ENCODE measurements at places on chromosomes 6 and 20.

DNA sequence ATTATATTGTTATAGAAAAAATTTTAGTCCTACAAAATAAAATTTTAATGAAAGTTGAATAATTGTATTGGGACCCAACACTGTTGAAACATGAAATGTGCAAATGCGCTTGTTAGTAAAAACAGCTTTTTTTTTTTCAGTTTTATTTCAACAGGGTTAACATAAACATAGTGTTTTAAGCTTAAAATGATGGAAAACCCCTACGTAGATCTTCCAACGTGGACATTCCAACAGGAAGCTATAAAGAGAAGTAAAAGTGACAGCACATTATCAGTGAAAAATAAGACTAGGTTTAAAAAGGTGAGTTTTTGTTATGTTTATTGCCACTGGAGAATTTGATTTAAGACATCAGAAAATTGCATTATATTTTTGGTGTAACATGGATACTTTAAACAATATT is 6.5 kb upstream of the GPR31 start:
- no peak for DNase-seq

GRCh38 chr6:35362200-35362599 is 19.8 kb downstream of the PPARD start:
- no peak for DNase-seq

GRCh38 chr6:126631363-126631762 is 291.4 kb downstream of the CENPW start:
- DNase-seq = no peak

DNA sequence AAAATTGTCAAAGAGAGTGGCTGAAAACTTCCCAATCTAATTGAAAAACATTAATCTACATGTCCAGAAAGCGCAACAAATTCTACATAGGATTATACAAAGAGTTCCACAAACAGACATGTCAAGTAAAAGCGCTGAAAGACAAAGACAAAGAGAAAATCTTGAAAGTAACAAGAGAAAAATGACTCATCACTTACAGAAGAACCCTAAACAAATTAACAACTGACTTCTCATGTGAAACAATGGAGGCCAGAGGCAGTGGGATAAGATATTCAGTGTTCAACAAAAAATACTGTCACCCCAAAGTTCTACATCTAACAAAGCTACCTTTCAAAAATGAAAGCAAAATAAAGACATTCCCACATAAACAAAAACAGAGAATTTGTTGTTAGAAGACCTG is 2.0 kb upstream of the POM121L2 start:
- DNase-seq = no peak

GRCh38 chr6:62808565-62809293 is 402.5 kb upstream of the FKBP1C start:
- DNase-seq = no peak

DNA sequence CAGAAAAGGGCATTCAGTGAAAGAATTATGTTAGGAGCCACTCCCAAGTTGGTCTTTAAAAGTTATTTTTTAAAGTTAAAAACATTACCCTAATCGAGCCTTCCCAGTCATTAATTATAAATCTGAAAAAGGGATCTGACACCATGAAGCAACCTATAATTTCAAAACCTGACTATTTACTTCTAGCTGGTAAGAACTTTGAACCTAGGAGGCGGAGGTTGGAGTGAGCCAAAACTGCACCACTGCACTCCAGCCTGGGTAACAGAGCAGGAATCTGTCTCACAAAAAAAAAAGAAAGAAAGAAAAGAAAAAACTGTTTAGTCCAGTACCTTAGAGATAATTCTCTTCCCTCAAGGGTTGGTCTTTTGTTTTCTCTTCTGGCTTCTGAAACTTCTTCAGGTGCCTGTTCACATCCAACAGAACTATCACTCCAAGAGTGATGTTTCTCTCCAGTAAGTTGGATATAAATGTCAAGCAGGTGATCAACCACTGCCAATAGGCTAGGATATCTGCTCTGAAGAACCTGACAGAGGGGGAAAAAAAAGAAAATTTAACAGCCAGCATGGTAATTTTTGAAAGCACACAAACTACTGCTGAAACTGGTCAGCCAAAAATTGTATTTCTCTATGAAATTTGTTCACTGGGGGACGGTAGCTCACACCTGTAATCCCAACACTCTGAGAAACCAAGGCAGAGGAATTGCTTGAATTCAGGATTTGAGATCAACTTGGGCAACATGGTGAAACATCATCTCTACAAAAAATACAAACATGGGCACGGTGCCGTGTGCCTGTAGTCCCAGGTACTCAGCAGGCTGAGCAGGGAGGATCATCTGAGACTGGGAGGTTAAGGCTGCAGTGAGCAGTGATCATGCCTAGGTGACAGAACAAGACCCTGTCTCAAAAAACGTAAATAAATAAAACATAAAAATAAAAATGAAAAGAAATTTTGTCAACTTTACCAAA is 38.2 kb downstream of the MDN1 start:
- DNase-seq = no peak

- no peak for DNase-seq
Measured at GRCh38 chr6:160028487-160029275, 59.8 kb downstream of the IGF2R start.

- no peak for DNase-seq
Measured at GRCh38 chr6:149081281-149081680, 236.2 kb upstream of the TAB2 start.

GRCh38 chr20:32017711-32018251 is 7.5 kb downstream of the CCM2L start:
- peak; percentile 47 for DNase-seq

DNA sequence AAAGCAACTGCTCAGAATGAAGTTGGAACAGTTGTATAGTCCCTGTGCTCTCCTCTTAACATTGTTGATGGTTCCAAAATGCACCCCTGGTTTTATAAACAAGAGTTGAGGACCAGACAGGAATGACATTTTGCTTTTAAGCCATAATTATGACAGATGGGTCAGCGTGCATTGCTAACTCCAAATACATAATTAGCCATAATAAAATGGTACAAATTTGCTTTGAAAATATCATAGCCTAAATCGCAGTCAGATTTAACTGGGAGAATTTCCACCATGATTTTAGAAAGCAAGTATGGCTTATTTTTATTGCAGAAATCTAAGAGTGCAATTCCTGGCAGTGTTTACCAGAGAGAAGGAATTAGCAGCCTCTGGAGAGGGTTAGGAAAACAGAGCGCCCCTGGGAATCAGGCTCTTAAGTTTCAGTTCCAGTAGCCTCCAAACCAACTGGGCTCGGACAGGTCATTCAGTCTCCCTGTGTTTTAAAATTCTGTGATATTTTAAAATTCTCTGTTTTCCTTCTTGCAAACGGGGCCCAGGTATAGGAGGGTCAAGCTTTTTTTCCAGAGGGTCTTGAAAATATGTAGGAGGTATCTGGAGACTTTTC is 302.3 kb downstream of the TBC1D7 start:
- no peak for DNase-seq

DNA sequence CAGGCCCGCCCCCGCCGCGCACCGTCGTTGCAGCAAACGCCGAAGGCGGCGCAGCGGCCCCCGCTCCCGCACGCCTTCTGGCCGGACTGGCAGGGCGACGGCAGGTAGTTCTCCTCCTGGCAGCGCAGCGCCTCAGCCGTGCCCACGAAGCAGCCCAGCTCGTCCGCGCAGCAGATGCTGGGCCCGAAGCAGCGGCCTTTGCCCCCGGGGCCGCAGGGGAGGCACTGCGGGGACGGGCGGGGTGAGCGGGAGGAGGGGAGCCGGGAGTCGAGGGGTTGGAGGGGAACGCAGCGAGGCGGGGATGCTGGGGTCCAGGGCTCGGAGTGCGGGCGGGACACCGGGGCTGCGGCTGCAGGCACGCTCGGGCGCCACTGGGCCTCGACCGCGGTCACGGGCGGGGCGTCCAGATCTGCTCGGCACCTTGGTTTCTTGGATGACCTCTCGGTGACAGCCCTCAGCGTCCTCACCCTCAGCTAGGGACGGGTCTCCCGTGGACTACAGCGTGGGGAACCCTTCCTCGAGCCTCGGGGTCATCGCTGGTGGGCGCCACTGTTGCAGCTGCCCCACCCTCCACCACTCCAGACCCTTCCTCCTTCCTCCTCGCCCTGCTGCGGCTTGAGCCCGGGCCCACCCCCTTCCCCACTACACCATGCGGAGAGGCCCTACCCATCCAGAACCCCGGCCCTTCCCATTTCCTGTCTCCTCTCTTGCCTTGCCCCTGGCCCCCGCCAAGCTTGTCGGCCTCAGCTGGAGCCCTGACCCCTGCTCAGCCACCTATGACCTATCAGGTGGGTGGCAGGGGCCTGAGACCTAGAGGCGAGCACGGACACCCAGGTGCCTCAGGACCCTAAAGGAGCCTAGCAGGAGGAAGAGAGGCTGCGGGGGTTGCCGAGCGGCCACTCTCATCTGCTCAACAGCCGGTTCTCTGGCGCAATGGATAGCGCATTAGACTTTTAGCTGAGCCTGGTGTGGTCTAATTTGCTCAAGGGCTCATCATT is 1.3 kb downstream of the AVP start:
- DNase-seq = no peak

DNA sequence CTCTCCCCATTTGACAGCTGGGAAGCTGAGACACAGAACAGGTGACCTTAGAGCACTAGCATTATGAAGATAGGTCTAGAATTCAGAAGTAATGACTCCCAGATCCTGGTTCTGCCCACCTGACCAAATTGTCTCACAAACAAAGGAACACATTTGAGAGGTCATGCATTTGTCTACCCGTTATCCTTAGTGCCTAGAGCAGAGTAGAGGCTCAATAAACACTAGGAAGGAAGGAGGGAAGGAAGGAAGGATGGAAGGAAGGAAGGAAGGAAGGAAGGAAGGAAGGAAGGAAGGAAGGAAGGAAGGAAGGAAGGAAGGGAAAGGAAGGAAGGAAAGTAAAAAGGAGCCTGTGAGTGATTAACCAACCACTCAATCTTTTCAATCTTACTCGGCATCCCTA is 63.3 kb downstream of the SNAP25 start:
- no peak for DNase-seq

DNA sequence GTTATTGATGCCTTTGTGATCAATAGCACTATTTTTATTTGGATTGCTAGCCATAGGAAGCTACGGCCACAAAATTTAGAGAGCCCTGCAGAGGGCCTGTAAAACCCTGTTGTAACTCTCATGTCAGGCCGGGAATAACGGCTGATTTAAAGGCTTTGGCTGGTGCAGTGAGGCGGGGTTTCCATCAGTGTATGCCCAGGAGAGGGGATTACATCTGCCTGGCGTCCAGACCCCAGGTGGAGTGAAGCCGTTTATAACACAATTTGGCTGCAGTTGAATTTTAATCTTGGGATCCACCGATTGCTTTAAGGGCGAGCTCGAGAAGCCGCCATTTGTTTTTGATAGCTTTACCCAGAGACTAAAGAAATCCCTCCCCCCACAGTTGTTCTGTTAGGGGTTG is 29.1 kb upstream of the APCDD1L start:
- no peak for DNase-seq

GRCh38 chr6:142356201-142356883 is 54.5 kb downstream of the ADGRG6 start:
- DNase-seq = no peak

DNA sequence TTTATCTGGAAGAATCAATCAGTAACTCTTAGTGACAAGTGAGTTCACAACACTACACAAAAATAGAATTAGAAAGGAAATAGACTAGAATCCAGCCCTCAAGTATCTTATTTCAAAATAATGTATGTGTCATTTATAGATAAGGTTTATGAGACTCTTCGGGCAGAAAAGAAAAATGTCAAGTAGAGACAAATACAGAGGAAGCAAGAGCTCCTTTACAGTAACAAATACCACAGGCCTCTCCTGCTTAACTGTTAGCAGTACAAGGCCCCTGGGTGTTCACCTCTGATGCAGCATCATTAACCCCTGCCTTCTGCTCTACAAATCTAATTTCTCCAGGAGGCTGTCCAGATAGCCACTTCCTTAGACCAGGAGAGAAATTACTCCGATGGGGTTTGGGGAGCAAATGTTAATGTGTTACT is 76.7 kb downstream of the UBE3D start:
- DNase-seq = no peak

DNA sequence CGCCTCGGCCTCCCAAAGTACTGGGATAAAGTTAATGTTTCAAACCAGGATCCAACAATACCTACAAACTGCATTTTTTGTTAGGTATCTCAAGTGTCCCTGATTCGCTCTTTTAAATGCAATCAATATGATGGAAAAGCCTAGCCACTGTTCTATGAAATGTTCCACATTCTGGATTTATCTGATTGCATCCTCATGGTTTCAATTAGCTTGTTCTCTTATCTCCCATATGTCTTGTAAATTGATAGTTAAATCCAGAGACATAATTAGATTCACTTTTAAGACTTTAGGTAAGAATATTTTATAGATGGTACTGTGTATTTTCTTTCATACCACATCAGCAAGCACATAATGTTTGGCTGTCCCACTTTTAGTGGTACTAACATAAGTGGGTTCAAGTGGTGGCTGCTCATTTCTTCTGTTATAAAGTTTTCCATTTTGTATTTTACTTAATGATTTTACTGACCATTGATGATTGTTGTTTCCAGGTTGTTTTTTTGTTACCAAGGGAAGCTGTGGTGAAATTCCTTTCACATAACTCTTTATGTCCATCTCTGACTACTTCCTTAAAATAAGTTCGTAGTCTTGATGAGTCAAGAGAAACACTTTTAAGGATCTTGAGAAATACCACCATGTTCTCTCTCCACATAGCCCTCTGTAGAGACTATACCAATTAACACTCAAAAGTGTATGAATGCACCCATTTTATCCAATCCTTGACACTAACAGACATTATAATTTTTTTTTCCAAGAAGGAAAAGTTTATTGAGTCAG is 40.5 kb downstream of the RNGTT start:
- no peak for DNase-seq

GRCh38 chr20:37356961-37357371 is 11.0 kb downstream of the SRC start:
- DNase-seq = no peak

GRCh38 chr6:4856785-4857184 is 80.6 kb downstream of the CDYL start:
- no peak for DNase-seq

DNA sequence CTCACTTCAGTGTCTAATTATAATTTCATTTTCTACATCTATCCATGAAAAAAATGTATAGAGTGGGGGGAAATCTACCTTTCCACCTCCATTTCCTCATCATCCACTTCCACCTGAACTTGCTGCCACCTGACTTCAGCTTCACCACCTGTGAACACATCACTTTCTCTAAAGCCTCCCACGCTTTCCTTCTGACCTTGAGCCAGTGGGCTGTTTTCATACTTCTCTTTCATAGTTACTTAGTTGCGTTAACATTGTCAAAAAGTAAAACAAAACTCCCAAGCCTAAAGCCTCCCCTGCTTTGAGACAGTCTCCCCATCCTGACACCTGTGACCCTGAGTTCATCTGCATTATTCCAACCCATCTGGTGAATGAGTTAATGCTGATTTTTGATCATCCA is 47.3 kb downstream of the KLHL31 start:
- no peak for DNase-seq

- no peak for DNase-seq
Measured at GRCh38 chr6:143283887-143284645, 166.4 kb downstream of the ADAT2 start.

- DNase-seq = no peak
Measured at GRCh38 chr6:27352850-27353249, 35.7 kb upstream of the ZNF391 start.

DNA sequence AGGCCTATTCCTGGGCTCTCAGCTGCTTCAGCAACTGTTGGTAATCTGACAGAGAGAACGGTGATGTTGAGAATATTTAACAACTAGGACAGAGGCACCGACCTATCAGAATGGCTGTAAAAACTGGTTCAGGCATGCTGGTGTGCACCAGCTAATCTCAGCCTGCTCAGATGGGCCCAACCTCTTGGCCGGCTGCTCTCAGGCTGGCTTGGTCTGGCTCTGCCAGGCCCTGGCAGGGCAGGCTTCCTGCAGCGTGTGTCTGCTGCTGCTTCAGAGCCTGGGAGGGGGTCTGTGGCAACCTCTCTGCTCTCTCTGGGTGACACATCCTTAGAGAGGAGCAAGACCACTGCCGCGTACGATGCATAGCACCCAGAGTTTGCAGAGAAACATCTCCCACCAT is 4.8 kb downstream of the SLC2A12 start:
- DNase-seq = no peak
